Sciatic nerve (tissue), 2 donors: ENCODE measurements at places on chromosomes 16 and 17. TPM values are rescaled to one million over a fixed set of nuclear protein-coding genes. Genes with fewer than 3 reads are reported as not detected.

DNA sequence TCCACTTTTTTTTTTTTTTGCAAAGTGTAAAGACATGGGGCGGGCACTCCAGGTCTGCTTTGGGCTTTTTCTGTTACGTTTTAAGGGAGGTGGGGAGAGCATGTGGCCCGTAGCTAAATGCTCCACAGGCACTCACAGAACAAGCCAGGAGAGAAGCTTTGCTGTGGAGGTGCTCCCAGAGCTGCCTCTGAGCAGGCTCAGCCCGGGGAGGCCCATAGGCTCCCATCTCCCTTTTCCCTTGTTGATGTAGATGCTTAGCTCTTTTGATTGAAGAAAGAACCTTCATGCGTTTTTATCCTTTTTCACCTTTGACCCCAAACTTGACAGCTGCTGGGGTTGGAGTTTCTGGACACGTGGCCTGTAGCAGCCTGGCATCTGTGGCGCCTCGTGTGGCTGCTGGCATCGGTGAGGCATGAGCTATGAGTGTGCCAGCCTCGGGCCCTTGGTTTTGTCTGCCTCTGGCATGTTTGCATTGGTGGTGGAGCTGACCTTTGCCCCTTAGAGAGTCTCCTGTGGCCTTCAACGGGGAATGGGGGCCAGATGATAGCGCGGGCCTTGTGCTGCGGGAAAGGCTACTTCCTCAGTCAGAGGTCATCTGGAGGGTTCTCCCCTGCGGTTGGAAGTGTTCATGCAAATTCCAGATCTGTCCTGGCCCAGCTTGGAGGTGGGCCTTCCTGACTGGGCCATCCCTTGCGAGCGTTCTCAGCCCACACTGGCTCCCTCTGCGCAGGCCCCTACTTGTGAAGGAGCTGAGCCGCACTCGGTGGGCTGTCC lies 20.0 kb upstream of the IL17C start:
- DNase-seq = no peak

DNA sequence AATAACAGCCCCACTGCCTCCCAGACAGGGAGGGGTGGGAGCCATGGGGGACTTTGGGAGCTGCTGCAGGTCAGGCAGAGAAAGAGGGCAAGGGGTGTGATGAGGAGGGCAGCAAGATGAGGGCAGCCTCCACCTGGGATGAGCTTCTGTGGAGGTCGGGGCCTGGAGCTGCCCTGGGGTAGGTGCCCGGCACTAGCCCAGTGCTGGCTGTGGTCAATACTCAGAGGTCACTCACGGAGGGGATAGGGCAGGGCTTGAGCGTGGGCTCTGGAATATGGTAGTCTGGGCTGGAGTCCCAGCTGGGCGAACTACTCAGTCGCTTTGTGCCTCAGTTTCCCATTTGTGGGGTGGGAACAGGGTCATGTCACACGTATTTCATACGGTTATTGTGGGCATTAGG lies 169.0 kb downstream of the IRF8 start:
- no peak for DNase-seq

Gene PLCG2
- total RNA-seq = 40.7 TPM

Gene FAM20A
- 56.5 TPM for total RNA-seq

Gene IRX5
- 0.13 TPM for total RNA-seq

Gene SDR42E2
- not detected for total RNA-seq

Gene ZNF750
- not detected for total RNA-seq

Gene SLC9A5
- total RNA-seq = 1.2 TPM
